ENCODE measurements at places on chromosomes 1 and 21.

DNA sequence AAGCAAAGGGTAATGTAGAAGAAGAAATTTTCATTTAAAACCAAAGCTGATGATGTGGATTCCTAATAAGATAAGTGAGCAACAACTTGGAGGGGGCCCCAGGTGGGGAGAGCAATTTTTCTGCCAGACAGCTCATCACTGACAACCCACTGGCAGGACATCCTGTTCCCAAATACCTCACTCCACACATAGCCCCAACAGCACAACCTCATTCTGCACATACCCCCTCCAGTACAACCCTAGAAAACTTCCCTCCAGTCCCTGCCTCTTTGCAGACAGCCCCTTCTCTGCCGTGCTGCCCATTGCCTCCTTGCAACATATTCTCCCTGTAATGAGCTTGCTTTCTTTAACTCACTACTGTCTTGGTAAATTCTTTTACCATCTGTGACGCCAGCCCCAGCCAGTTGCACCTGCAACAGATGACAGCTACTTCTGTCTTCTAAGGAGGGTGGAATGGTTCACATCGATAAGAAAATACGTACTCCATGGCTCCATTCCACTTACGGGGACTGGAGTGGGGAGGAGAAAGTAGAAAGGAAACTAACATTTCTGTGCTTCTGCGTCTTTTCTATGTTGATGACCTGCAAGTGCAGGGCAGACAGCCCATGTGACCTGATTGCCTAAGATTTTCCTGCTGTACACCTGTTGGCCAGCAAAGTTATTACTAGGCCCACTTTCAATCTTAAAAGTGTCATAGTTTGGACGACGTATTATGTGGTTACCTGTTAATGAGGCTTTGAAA is 14.7 kb downstream of the RHEX start:
- no peak overlapping the region for H3K4me3 ChIP-seq
- H3K4me1 ChIP-seq: peaks cover 6% of the 10 kb centered on the region
- no peak for DNase-seq
- no peaks in the 10 kb centered on the region for H3K36me3 ChIP-seq
- no peak overlapping the region for H3K27ac ChIP-seq
- no peaks in the 10 kb centered on the region for H3K27me3 ChIP-seq

- no peak for DNase-seq
- H3K27ac ChIP-seq: no peak overlapping the region
- no peak overlapping the region for H3K4me3 ChIP-seq
- no peaks in the 10 kb centered on the region for H3K36me3 ChIP-seq
- no peaks in the 10 kb centered on the region for H3K4me1 ChIP-seq
- H3K27me3 ChIP-seq: no peaks in the 10 kb centered on the region
These were observed 9.0 kb downstream of the LRRC47 start for GRCh38 chr1:3787349-3787715.

GRCh38 chr1:31938184-31938975 is at the start of gene PTP4A2:
PTP4A2 (minus strand) TSS chr1:31938368; CDS start chr1:31919065, 19,303 bp downstream.
- H3K4me3 ChIP-seq: peak within 1 kb of the TSS; percentile 97
- no peaks in the 10 kb centered on the region for H3K36me3 ChIP-seq
- no peaks in the 10 kb centered on the region for H3K27me3 ChIP-seq
- peak within 1 kb of the TSS; percentile 71 for H3K27ac ChIP-seq

- no peaks in the 10 kb centered on the region for H3K36me3 ChIP-seq
- no peaks in the 10 kb centered on the region for H3K27me3 ChIP-seq
- no peak overlapping the region for H3K4me3 ChIP-seq
- DNase-seq: no peak
- no peak overlapping the region for H3K27ac ChIP-seq
These were observed 32.2 kb upstream of the LRRC7 start for GRCh38 chr1:69535490-69535889.

DNA sequence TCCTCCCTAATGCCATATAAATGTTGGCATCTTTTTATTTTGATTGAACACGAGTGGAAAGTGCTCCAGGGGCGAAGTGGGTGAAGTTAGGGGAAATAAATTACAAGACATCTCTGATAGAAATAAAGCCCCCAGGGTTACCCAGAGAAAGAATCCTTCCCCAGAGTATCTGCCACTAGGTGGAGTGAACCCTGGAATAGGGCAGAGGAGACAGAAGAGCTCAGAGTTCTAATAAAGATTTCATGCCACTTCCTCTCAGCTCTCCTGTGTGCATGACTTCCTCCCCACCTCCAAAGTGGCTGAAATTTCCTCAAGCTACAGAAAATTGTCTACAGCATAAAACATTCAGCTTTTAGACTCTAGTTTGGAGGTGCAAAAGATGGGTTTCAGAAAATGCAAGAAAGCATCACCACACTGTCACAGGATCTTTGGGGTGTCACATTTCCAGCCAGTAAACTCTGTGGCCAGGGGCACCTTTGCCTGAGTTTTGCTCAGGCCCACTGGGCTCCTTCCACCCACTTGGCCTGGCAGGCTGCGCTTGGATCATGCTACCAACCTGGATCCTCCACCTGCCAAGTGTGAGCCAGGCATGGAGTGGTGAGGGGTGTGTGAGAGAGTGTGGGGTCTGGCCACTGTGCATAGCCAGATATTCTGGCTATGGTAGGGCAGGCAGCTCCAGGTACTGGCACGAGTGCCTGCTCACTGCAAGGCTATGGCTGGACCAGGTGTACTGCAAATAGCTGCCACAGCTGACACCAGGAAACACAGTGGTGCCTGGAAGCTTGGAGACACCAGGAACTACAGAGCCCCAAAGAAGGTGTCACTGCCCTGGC is 208.8 kb upstream of the USP25 start:
- no peak overlapping the region for H3K4me3 ChIP-seq
- H3K4me1 ChIP-seq: no peaks in the 10 kb centered on the region
- H3K27me3 ChIP-seq: no peaks in the 10 kb centered on the region

GRCh38 chr1:245485996-245486395 is 331.2 kb downstream of the KIF26B start:
- H3K27me3 ChIP-seq: no peaks in the 10 kb centered on the region
- H3K36me3 ChIP-seq: no peaks in the 10 kb centered on the region
- H3K4me1 ChIP-seq: peaks cover 9% of the 10 kb centered on the region
- no peak overlapping the region for H3K4me3 ChIP-seq
- no peak for DNase-seq
- H3K27ac ChIP-seq: no peak overlapping the region

- H3K27me3 ChIP-seq: no peaks in the 10 kb centered on the region
- no peaks in the 10 kb centered on the region for H3K36me3 ChIP-seq
- no peaks in the 10 kb centered on the region for H3K4me1 ChIP-seq
- no peak overlapping the region for H3K27ac ChIP-seq
These were observed 1873.5 kb downstream of the NCAM2 start for GRCh38 chr21:22871692-22872091.

DNA sequence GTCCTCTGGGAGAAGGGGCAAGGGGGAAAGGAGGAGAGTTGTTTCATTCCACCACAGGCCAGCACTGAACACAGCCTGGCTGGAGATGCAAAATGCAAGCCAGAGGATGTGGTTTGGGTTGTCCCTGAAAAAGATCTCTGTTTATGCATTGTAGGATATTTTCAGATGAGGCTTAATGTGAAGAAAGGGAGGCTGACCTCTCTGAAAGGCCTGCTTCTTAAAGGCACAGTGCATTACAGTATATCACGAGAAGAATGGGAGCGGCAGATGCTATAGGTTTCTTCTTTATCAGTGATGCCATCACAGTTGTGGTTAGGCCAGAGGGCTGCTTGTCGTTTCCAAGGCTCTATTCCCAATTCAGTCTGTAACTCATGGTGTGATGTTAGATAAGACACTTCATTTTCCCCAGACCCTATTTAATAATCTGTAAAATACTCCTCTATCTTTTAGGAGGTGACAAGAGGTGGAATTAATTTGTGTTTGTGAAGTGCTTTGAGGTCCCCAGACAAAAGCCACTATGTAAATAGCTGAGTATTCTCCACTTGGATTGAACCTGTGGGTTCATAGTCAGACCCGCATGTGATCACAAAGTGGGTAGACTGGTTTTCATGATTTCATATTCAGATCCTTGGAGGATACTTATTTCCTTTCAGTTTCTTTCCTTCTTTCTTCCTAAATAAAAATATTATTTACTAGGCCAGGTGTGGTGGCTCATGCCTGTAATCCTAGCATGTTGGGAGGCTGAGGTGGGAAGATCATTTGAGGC is 76.5 kb upstream of the WDR26 start:
- no peak overlapping the region for H3K4me3 ChIP-seq
- peaks cover 7% of the 10 kb centered on the region for H3K4me1 ChIP-seq
- no peaks in the 10 kb centered on the region for H3K36me3 ChIP-seq
- no peak for DNase-seq

Data from neural progenitor cell (in vitro differentiated cells).